ENCODE measurements at places on chromosomes 1 and 21.

GRCh38 chr1:245500546-245500945 is 345.8 kb downstream of the KIF26B start:
- no peak for DNase-seq

- DNase-seq, result no peak
These were observed 665.2 kb upstream of the ADGRL2 start for GRCh38 chr1:81135524-81135923.

DNA sequence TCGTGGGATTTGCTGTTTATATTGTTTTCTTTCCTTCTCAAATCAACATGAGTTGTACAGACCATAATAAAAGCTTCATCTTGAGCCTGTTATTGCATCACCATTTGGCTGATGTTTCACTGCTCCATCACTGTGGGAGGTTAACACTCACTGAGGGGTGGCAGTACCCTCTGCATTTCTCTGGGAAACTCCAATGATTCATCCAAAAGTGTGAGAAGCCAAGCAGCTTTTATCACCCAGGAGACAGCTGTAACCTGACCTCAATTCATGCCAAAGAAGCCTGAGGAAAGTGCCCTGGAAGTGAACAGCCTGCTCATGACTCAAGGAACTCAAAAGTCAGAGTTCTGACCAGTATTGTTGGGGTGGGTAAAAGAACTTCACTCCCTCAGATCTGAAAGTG is 84.1 kb downstream of the GPR88 start:
- no peak for DNase-seq

GRCh38 chr1:61142043-61142440 is 59.7 kb downstream of the NFIA start:
- DNase-seq, result no peak

DNA sequence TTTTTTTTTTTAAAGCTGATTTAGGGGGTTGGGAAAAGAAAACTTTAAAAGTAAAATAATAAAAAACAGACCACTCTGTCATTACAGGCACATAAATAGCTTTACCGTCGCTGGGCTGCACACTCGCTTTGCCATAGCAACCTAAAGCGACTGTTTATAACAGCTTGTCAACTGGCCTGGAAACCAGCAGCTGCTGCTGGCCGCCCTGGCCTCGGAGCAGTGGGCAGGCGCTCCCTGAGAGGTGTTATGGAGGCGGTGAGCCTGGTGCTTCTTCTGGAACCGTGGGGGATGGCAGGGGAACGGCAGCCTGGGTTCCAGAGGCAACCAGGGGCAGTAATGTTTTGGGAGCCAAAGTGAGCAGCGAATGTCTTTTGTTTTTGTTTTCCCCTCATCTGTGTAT is 45.7 kb downstream of the ATP2B4 start:
- DNase-seq, result no peak

GRCh38 chr1:111538343-111539025 is 35.1 kb upstream of the ADORA3 start:
- DNase-seq, result no peak

- no peak for DNase-seq
These were observed 131.9 kb downstream of the BACH1 start for GRCh38 chr21:29430576-29430975.

GRCh38 chr1:110337704-110338308 is 1.4 kb upstream of the RBM15 start:
- DNase-seq, result no peak

DNA sequence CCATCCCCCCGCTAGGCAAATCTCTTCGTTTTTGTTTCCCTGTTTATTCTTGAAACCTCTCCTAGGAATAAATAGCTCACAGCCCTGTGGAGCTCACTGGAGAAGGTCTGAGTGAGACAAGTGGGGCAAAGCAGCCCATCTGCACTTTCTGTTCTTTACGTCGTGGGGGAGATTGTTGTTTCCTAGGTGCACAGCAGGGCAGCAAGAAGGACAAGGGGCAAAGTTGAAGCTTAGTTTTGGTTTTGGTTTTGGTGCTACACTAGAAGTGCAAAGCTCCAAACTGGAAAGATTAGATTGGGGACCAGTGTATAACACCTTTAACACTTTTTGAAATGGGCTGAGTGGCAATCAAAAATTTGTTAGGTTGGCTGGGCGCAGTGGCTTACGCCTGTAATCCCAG is 76.6 kb downstream of the GPR88 start:
- no peak for DNase-seq

DNA sequence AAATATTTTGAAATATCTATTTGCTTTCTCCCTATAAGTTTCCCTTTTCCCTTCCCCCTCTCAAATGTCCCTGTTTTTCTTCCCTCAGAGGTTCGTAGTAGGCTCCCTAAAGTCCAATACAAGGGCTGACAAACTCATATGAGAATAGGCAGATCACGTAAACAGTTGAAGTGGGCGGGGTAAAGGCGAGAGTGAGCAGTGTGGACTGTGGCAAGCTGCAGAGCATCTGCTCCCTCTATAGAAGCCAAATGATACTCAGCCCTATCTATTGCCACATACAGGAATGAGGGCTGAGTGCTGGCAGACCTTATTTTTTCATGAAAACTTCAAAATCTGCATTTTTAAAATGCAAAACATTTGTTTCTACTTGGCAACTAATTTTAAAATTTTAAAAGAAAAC is 26.3 kb downstream of the PRDX6 start:
- no peak for DNase-seq

GRCh38 chr1:245441689-245442088 is 286.9 kb downstream of the KIF26B start:
- no peak for DNase-seq

Data from NCI-H1436 treated with DMSO at 0.1 percent for 48 hours (cell line).